ENCODE measurements at places on chromosomes 1 and 21.

DNA sequence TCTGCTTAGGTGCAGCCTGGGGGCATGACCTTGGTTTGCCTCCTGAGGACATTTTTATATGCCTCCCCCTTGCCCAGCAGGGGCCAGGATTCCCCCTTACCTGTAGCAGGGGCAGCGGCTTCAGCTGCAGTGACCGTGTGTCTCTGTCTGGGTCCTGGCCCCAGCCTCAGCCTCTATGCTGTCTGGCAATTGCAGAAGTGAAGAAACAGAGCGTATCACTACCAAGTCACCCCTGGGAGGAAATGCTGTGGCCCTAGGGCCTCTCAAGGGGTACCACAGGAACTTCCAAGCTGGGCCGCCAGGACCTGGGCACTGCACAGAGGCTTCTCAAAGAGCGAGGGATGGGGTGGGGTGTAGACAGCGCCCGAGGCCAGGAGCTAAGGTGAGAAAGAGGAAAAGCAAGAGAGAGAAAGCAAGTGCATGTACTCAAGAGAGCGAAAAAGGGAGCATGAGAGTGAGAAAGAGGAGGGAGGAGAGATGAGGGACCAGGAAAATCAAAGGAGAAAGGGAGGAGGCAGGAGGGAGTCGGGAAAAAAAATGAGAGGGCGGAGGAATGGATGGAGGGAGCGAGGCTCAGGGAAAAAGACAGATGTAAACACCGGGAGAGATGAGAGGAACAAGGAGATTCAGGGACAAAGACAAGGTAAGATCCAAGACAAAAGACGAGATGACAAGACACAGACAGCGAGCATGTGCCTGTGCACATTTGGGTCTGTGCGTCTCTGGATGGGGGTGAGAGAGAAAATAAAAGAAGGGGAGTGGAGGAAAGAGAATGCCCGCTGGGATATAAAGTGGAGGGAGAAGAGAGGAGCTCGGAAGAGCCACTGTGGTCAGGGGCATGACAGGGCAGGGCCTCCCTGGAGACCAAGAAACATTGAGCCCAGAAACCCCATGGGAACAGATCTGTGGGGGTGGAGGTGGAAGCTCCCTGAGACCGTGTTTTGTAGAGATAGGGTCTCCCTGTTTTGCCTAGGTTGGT lies at the start of gene PTAFR:
PTAFR (minus strand) TSS at position 199 of the 979 bp plus-strand sequence. CDS start 25,669 bp downstream, outside the sequence.
- no peak for DNase-seq

GRCh38 chr1:37752583-37753471 lies 12.1 kb downstream of the EPHA10 start:
- DNase-seq: no peak

DNA sequence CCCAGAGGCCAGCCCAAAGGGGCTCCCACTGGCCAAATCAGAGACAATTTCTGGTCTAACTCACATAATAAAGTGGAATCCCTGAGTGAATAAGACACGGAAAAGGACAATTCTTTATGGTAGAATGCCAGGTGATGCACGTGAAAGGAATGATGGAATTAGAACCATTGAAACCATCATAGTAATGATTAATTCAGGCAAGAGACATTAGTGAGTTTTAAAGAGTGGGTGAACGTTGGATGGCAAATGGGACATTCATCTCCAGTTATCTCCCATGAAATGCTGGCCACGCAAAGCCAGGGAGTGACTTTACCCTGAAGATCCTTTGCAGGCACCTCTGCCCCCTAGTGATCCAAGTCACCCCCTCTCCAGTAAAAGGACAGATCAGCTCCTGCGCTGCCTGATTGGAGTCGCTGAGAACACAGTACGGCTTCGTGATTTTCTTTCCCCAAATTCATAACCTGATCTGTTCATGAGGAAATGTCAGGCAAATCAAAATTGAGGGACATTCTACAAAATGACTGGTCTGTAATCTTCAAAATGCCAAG lies 87.5 kb downstream of the AJAP1 start:
- no peak for DNase-seq

DNA sequence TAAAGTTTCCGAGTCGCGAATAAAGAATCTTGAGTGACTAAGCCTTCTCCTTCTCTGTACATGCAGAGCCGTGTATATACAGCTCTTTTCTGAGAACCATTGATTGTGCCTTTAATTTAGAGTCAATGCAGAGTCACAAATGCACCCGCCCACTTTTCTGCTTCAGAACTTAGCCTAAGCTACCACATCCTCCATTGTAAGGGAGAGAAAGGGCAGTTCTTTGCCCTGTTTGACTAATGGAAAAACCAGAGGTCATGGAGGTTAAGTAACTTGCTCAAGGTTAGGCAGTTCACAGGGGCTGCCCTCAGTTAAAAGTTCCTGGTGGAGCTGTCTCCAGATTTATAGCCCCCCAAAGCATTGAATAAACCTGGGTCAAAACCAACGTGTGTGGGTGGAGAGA lies 139.6 kb downstream of the TOMM20 start:
- DNase-seq: no peak

GRCh38 chr1:229152311-229152710 lies 118.6 kb upstream of the RAB4A start:
- no peak for DNase-seq

- DNase-seq: no peak
Measured at GRCh38 chr1:233919786-233920185, 15.3 kb downstream of the SLC35F3 start.

- DNase-seq: no peak
Measured at GRCh38 chr1:156123356-156124196, 9.1 kb downstream of the LMNA start.

DNA sequence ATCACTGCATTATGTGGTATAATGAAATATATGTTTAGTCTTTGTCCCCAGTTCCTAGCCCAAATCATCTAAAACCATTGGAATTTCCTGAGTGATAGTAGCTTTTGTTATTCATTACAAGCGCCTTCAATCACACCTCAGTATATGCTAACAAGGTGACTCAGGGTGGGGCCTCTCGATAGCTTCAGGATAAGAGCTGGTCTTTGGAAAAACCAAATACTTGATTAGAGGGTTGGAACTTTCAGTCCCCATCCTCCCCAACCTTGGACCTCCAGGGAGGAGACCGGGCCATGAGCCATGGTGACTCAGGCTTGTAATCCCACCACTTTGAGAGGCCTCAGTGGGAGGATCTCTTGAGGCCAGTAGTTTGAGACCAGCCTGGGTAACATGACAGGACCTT lies 5.1 kb upstream of the BRDT start:
- no peak for DNase-seq

DNA sequence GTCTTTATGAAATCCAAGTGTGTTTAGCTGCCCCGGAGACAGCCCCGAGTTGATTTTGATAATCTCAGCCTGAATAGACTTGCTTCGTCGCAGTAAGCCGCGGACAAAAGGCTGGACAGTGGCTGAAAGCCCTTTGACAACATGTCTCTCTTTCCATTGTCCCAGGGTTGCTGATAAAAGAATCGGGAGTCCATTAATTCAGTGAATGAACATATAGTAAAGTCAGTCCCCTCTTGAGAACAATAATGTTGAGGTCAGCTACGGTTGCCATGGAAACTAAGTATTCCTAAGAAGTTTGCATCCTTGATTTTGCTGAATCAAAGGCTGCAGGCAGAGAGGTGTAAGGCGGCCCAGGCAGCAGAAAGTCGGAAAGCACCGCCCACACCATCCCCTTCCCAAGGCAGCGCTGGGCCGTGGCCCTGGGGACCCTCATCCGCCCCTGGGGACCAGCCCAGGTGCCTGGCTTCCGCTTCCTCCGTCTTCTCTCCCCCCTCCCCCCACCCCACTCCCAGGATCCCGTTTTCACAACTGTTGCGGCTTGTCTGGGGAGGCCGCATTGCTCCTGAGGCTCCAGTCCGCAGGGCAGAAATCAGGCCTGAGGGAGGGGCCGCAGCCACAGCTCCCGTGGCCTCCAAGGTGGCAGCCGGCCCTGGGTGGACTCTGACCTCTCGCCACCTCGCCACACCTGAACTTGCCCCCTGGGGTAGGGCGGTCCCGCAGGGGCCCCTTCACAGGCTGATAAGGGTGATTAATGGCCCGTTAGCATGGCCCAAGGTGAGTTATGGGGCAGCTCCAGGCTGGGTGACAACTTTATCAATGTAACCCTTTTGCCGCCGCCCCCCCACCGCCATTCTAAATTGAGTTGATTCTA lies 180.9 kb downstream of the PRDM16 start:
- no peak for DNase-seq

DNA sequence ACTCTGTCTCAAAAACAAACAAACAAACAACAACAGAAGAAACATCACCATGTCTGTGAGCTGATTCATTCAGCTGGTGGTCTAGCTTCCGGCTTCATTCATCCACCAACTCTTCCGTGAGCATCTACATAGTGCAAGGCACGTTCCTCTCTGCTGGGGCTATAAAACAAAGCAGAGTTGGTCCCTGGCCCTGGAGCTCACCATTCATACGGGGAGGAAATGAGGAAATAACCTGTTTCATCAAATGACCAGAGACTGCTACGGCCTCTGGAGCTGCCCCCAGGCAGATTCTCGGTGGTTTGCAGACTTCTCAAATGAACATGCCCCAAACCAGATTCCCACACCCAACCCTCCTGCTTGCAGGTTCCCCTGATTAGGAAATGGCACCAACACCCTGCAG lies 41.0 kb upstream of the ID3 start:
- DNase-seq: no peak

DNA sequence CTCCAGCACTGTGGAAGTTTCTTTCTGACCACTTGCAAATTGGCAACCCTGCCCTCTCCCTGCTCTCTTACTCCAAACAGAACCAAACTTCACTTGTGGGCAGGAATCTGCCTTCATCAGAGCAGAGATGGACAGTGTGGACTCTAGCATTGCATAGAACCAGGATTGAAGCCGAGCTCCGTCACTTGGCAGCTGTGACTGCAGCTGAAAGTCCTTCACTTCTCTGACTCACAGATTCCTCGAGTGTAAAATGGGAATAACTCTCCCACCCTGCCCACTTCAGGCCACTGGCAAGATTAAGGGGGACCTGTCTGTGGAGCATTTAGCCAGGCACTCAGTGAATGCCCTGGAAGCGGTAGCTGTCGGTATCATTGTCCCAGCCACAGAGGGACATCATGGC lies 75.7 kb upstream of the ZBTB40 start:
- no peak for DNase-seq

- no peak for DNase-seq
Measured at GRCh38 chr1:170273291-170274130, 127.8 kb downstream of the NTMT2 start.

- no peak for DNase-seq
Measured at GRCh38 chr1:5992814-5993555, 760 bp upstream of the NPHP4 start.

- no peak for DNase-seq
Measured at GRCh38 chr1:186828611-186829454, at the start of gene PLA2G4A. Gene PLA2G4A (plus strand): TSS chr1:186828949. CDS start chr1:186854355, 25,406 bp downstream.

DNA sequence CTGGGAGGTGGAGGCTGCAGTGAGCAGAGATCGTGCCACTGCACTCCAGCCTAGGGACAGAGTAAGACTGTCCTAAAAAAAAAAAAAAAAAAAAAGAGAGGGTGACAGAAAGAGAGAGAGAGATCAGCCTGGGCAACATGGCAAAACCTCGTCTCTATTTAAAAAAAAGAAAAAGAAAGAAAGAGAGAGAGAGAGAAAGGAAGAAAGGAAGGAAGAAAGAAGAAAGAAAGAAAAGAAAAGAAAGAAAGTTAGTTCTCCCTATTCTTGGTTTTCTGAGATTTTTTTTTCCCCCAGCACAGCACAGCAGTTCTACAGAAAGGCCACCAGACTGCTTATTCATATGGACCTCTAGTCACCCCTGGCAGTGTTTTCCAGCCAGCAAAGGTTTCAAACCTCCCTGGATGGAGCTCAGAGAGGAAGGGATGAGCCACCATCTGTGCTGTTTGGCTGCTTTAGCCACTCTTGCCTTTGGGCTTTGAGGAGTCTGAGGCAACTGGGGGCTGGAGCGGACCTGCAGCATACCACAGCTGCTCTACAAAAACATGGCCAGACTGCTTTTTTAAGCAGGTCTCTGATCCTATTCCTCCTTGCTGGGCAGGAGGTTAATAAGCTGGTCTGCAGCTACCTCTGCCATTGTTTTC lies 10.6 kb downstream of the S100A6 start:
- DNase-seq: no peak

- no peak for DNase-seq
Measured at GRCh38 chr1:191910245-191910644, 248.0 kb upstream of the RGS18 start.

DNA sequence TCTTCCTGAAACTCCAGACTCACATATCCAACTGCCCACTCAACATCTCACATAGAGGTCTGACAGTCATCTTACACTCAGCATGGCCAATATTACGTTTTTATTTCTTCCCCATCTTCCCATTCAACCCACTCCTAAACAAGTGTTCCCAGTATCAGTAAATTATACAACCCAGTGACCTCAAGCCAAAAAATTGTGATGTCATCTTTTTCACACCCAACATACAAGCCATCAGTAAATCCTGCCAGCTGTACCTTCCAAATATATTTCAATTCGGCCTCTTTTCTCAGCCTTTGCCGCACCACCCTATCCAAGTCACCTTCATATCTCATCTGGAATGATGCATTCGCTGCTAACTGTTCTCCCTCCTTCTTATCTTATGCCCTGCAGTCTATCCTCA lies 19.6 kb downstream of the UBR4 start:
- DNase-seq: no peak

DNA sequence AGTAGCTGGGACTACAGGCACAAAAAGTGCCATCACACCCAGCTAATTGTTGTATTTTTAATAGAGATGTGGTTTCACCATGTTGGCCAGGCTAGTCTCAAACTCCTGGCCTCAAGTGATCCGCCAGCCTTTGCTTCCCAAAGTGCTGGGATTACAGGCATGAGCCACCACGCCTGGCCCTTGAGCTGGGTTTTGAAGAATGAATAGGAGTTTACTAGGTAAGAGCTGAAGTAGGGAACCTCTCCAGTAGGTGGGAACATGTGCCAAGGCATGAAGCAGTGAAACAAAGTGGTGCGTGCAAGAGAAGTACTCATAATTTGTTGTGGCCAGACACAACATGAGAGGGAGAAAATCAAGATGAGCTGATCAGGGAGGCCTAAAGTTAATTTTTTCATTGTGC lies 55.8 kb downstream of the MAST2 start:
- DNase-seq: no peak

DNA sequence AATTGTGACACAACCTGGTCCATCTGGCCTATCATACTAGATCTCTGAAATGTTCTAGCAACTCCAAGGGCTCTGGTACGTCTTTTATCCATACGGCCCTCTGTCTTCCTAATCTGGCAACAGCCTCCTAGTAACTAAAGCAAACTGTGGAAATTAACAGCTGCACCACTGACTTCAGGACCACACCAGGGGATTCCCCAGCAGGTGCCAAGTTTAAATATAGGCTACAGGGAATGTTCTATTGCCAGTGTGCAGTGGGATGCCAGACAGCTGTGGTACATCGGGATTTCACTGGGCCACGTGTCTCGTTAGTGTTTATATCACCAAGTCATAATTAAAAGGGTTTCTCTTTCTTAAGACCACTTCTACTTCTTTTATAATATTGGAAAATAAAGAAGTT lies 94.3 kb downstream of the RGS2 start:
- no peak for DNase-seq

DNA sequence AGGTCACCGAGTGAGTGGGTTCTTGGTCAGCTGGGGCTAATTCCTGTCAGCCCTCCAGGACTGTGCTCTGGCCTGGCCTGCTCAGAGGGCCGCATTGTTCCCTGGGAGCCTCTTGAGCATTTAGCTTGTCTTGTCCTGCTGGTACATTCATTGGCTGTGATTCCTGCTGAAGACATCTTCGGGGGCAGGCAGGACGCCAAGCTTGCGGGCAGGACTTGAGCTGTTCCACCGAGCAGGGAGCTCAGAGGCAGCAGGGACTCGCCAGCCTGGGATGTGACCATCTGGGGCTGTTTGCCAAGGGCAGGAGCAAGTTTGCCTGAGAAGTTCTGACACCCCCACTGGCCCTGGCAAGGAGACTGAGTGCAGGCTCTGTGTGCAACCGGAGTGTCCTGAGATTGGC lies 7.0 kb upstream of the SLC26A9 start:
- DNase-seq: no peak

GRCh38 chr1:94590203-94591137 lies 48.9 kb upstream of the F3 start:
- no peak for DNase-seq
